ENCODE measurements at places on chromosomes 7 and 10.

DNA sequence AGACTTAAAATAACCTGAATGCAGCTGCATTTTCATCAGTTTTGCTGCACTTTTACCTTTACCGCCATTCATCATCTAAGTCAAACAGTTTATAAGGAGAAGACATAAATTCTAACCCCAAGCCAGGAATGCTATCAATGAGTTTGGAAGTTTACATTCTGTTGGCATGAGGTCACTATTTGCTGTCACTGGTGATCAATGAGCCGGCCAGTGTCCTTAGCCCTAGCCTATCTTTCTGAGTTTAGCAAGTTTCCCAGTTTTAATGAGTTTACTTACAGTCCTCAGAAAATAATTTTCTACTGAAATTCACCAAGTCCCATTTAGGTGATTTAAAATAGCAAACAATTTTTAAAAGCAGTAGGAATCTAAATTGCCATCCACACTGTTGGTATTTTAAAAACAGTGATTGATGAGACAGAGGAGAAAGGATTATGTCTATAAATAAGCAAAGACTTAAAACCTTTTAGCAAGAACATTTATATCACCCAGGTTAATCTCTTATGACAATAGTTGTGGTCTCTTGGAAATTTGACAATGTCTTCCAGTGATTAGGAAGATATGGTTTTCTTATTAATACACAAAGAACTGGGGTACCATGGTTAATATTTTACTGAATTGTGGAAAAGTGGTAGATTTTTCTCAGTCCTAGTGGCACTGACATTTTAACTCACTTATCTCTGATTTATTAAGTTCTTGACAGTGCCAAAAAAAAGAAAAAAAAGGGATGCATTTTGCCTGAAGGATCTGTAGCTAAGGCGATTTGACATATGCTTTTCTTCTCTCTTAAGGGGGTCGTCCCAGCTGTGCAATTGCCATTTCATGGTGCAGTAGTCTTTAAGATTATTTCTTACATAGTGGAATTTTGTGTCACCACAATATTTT is 443.4 kb upstream of the ANKRD30A start:
- DNase-seq, result no peak

DNA sequence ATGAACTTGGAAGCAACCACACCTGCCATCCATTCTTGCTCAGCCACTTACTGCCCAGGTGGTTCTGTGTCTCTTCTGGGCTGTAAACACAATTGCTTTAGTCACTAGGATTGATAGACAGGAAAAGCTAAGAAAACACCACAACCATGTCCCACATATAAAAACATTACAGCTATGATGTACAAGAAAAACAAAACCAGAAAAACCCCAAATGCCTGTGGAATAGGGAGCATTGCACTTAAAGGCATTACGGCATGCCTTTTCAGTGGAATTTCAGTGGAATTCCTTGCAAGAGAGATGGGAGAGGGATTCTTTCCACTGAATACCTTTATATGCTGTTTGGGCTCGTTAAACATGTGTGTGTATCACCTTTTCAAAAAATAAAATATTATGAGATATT is 44.2 kb upstream of the GPR26 start:
- no peak for DNase-seq

DNA sequence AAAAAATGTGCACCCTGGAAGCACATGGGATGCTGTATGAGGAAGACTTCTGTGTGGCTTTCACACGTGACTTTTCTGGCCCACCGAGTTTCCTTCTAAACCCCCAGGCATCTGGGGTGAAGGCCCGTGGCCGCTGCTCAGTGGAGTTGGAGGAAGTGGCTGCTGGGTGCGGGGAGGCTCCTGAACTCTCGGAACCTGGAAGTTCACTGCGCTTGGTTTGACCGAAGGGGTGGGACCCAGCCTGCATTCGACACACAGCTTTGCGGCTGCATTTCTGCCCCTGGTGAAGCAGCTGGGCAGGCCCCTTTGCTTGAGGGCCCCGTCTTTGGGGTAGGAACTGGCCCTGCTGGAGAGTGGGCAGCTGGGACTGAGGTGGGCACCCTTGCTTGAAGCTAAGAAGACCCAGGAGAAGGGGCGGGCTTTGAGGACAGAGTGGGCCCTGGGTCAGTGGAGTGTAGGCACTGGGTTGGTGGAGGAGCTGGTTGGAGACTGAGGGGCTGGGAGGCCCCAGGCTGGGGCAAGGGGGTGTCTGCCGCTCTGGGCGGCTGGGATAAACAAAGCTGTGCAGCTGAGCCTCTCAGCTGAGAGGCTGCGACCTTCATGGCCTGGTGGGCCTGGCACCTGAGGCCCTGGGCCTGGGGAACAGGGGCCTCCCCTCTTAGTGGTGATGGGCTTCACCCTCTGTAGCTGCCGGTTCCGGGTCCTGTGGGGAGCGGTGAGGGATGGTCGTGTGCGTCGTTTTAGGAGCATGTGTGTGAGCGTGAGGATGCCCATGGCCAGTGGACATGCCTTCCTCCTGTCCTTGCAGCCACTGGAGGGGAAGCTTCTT is 78.0 kb downstream of the INPP5A start:
- no peak for DNase-seq

DNA sequence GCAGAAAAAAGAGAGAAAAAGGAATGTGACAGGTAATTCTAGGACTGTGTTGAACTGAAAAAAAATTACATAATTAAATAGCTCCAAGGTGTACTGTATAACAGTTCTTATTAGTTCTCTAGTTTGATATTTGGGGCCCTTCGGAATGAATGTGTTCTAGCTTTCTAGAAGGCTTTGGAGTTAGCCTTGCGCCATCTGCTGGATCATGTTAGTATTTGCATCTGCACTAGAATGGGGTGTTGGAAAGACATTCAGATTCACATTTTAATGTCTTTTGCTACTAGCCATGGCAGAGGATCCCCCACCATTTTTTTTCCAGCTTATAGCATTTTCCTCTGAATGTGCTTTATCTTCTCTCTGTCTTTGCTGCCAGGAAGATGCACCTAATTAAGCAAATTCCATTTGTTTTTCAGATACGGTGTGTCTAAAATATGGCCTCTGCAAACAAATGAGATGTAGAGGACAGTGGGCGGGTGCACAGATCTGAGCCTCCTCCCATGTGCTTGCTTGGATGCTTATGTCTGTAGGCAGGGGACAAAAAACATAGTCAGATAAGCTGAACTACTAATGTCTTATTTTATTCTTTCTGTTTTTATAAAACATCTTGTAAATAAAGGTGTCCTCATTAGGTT is 238.5 kb downstream of the PHF14 start:
- DNase-seq, result no peak

DNA sequence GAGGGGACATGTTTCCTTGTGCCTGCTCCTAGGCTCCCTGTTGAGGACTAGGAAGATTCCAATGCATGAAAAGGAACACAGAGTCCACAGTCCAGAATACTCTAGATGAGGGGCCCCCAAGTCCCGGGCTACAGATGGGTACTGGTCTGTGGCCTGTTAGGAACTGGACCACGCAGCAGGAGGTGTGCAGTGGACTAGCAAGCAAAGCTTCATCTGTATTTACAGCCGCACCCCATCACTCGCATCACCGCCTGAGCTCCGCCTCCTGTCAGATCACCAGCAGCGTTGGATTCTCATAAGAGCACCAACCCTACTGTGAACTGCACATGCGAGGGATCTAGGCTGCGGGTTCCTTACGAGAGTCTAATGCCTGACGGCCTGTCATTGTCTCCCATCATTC is 233.0 kb upstream of the MKLN1 start:
- no peak for DNase-seq

DNA sequence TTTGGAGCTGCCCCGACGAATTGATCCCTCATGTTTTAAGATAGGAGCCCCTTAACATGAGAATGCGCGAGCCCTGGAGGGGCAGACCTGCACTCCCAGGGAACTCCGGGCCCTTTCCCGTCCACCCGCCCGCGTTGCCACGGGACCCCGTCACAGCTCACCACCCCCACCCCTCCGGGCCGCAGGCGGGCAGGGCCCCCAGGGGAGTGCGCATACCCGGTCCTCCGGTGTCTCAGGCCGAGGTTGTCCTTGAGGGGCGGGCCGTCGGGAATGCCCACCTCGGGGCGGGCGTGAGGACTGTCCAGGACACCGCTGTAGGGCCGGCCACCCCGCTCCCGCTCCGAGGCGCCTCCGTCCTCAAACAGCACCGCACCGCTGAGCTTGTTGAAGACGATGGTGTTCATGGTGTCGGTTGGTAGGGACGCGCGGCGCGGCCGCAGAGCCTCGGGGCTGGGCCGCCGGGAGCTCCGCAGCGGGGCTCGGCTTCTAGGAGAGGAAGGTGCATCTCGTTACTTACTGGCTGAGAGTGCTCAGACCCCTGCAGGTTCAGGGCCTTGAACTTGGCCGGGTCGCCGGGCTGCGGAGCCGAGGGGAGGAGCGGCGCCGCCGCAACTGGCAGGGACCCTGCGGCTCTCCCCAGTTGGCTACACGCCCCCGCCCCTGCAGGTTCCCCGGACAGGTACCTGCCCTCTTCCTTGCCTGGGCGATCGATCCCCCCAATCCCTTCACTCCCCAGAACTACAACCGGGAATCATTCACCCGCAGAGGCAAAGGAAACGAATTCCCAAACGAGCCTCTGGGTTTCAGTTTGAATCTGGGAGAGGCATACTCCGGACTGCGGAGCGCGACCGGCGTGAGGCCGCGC is 2.4 kb downstream of the MKX start:
- no peak for DNase-seq

- DNase-seq, result no peak
Observed at GRCh38 chr7:44173911-44174693, 15.1 kb downstream of the GCK start.

GRCh38 chr7:70763961-70764691 is 367.8 kb upstream of the GALNT17 start:
- DNase-seq, result no peak

- no peak for DNase-seq
Observed at GRCh38 chr7:113120647-113121046, 2.3 kb upstream of the SMIM30 start.

GRCh38 chr7:77549106-77549870 is 12.2 kb downstream of the PTPN12 start:
- DNase-seq, result no peak

- DNase-seq, result no peak
Observed at GRCh38 chr7:69434398-69434815, 163.9 kb upstream of the AUTS2 start.

DNA sequence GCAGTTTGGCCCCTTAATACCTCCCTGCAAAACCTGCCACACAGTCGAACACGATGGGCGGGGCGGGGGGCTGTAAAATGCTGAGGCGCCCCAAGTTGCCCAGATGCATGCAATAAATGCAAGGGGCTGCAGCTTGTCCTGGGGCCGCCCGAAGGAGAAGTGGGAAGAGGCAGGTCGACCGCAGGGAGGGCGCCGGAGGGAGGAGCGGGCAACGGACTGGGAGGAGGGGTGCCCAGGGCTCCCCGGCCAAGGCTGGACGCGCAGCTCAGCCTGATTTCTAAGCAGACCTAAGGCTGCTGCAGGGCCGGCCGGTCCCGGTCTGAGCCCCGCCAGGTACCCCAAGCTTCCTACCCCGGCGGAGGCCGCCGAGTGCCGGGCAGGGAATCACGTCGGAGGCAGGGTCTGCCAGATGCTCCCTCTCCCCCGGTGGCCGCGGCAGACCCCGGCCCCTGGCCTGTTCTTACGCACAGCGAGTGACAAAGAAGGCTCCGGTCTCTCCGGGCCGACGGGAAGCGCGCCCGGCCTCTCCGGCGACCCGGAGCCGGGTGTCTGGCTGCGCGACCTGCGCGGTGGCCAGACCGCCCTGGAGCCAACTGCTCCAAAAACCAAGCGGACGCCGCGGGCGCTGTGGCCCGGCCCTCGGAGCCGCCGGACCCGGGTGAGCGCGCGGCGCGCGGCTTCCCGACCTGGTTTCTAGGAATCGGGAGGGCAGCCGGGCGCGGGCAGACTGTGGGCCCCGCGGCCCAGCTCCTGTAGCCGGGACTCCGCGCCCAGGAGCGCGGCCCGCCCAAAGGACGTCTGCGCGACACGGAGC is 744 bp upstream of the EBF3 start:
- DNase-seq, result no peak

GRCh38 chr10:123573236-123574108 is 92.7 kb upstream of the GPR26 start:
- DNase-seq, result no peak

DNA sequence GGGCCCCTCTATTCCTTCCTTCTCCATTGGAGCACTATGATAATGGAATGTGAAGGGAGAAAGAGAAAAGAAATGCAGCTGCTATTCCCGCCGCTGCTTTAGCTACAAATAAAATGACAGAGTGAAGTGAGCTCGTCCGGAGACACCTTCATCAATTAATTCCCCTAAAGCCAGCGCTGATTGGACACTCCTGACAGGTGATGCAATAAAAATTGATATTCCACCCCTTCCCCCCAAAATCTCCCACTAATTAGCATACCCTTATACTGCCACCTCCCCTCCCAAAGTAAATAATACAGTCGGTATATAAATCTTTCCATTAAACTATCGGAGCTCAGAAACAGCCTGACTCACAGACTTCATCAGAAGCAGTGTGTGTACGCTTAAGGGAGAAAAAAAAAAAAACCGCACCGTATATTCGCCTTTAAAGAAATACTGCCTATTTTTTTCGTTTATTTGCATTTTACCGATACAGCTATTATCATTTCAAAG is 7.3 kb downstream of the SKIDA1 start:
- DNase-seq, result no peak

DNA sequence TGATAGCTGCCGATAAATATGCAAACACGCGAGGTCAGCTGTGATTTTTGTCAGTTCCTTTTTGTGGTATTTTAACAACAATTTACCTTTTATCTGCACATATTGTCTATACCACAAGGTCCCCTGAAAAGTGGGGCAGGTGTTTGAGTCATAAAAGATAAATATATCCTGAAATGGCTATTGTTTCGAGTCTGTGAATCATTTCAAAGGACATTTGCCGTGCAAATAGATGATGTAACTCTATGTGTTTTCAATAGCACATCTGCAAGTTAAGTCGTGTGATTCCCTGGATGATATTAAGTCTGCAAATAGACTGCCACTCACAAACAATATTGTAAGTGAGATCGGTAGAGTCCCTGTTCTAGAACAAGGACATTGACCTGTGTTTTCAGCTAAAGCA is 193.0 kb upstream of the PITRM1 start:
- no peak for DNase-seq

DNA sequence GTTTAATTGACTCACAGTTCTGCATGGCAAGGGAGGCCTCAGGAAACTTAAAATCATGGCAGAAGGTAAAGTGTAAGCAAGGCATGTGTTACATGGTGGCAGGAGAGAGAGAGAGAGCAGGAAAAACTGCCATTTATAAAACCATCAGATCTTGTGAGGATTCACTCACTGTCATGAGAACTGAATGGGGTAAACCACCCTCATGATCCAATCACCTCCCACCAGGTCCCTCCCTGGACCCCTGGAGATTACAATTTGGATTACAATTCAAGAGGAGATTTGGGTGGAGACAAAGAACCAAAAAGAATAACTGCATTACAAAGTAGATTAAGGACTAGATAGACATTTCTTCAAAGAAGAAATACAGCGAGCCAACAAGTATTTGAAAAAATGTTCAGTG is 324.1 kb downstream of the THSD7A start:
- no peak for DNase-seq

Measured in activated CD4-positive, alpha-beta T cell treated with anti-CD3 and anti-CD28 coated beads for 1 hour (primary cell).